CD8-positive, alpha-beta memory T cell (primary cell): ENCODE measurements at places on chromosomes 2 and 18. TPM values are rescaled to one million over a fixed set of nuclear protein-coding genes. Genes with fewer than 3 reads are reported as not detected.

- peaks cover 33% of the 10 kb centered on the region for H3K4me1 ChIP-seq
- H3K36me3 ChIP-seq, result no peaks in the 10 kb centered on the region
- no peak overlapping the region for H3K27ac ChIP-seq
- H3K4me3 ChIP-seq, result no peak overlapping the region
- DNase-seq, result no peak
- H3K27me3 ChIP-seq, result no peaks in the 10 kb centered on the region
Observed at GRCh38 chr2:31999438-31999837, 11.4 kb downstream of the MEMO1 start.

- H3K27me3 ChIP-seq, result no peaks in the 10 kb centered on the region
- DNase-seq, result no peak
- H3K4me1 ChIP-seq, result peaks cover 6% of the 10 kb centered on the region
- H3K36me3 ChIP-seq, result no peaks in the 10 kb centered on the region
- no peak overlapping the region for H3K27ac ChIP-seq
Observed at GRCh38 chr2:104889291-104889959, 35.5 kb downstream of the POU3F3 start.

DNA sequence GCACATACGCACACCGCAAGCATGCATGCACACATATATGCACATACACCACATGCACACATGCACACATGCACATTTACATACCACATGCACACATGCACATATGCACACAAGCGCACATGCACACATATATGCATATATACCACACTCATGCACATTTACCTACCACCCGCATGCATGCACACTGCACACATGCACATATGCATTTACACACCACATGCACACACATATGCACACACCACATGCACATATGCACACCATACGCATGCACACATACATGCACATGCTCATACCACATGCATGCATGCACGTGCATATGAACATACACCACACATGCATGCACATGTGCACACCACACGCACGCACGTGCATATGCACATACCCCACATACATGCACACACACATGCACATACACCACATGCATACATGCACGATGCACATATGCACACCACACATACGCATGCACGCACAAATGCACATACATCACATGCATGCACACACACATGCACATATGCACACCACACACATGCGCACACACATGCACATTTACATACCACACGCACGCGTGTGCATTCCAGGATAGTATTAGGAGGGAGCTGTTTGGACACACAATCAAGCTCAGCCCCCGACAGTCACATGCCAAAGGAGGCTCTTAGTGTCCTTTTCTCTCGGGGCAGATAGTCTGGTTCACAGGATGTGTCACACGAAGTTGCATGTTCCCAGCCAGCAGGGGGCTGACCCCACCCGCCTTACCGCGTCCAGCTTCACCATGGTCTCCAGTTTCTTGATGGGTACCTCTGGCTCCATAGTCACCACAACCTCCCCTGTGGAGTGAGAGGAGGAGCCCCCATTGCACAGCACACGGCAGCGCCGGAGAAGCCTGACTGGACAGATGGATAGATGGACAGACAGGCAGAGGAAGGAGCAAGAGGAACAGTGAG, 5.9 kb downstream of the OTOF start:
- no peak for DNase-seq
- H3K27me3 ChIP-seq, result no peaks in the 10 kb centered on the region
- no peak overlapping the region for H3K27ac ChIP-seq
- no peak overlapping the region for H3K4me3 ChIP-seq
- no peaks in the 10 kb centered on the region for H3K4me1 ChIP-seq
- H3K36me3 ChIP-seq, result no peaks in the 10 kb centered on the region

DNA sequence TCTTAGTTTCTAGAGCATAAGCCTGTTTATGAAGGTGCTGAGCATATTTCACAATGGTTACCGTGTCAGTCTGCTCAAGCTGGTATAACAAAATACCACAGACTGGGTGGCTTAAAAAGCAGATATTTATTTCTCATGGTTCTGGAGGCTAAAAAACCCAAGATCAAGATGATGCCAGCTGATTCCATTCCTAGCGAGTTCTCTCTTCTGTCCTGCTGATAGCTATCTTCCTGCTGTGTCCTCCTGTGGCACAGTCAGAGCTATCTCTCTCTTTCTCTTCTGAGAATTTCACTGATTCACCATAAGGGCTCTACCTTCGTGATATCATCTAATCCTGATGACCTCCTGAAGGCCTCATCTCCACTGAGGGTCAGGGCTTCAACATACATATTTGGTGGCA, 273.0 kb downstream of the CDH2 start:
- H3K36me3 ChIP-seq, result no peaks in the 10 kb centered on the region
- H3K27ac ChIP-seq, result no peak overlapping the region
- H3K4me3 ChIP-seq, result no peak overlapping the region
- H3K27me3 ChIP-seq, result no peaks in the 10 kb centered on the region

DNA sequence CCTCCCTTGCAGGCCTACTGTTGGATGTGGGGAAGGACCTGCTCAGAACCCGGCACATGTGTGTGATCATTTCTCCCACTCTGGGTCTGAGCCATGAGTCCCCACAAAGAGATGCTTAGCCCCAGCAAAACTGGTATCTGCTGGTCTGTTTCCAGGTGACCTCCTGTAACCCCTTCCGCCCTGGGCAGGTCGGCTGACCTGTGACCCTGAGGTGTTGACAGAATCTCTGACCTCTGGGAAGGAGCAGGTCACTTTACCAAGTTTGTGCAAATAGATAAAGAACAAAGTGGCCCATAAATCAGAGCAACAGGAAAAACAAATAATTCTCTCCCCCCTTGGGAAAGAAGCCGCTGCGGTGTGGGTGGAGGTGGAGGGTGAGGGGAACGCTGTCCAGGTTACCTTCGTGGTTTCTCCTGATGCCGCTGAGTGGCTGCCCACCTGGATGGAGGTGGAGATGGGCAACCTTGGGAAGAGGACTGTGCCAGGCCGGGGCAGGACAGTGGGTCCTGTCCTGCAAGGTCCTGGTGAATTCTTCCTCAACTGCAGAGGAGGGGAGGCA, 174.0 kb upstream of the MYCN start:
- no peak for DNase-seq
- H3K27ac ChIP-seq, result no peak overlapping the region
- no peaks in the 10 kb centered on the region for H3K36me3 ChIP-seq
- H3K27me3 ChIP-seq, result no peaks in the 10 kb centered on the region
- H3K4me1 ChIP-seq, result no peaks in the 10 kb centered on the region

- no peak overlapping the region for H3K4me3 ChIP-seq
- no peak overlapping the region for H3K27ac ChIP-seq
- H3K4me1 ChIP-seq, result no peaks in the 10 kb centered on the region
- H3K36me3 ChIP-seq, result no peaks in the 10 kb centered on the region
- no peaks in the 10 kb centered on the region for H3K27me3 ChIP-seq
Observed at GRCh38 chr2:176234940-176235339, 34.3 kb upstream of the MTX2 start.

- no peaks in the 10 kb centered on the region for H3K4me1 ChIP-seq
- H3K27ac ChIP-seq, result no peak overlapping the region
- H3K27me3 ChIP-seq, result no peaks in the 10 kb centered on the region
- DNase-seq, result no peak
Observed at GRCh38 chr2:112301171-112301584, 25.8 kb downstream of the ZC3H6 start.

DNA sequence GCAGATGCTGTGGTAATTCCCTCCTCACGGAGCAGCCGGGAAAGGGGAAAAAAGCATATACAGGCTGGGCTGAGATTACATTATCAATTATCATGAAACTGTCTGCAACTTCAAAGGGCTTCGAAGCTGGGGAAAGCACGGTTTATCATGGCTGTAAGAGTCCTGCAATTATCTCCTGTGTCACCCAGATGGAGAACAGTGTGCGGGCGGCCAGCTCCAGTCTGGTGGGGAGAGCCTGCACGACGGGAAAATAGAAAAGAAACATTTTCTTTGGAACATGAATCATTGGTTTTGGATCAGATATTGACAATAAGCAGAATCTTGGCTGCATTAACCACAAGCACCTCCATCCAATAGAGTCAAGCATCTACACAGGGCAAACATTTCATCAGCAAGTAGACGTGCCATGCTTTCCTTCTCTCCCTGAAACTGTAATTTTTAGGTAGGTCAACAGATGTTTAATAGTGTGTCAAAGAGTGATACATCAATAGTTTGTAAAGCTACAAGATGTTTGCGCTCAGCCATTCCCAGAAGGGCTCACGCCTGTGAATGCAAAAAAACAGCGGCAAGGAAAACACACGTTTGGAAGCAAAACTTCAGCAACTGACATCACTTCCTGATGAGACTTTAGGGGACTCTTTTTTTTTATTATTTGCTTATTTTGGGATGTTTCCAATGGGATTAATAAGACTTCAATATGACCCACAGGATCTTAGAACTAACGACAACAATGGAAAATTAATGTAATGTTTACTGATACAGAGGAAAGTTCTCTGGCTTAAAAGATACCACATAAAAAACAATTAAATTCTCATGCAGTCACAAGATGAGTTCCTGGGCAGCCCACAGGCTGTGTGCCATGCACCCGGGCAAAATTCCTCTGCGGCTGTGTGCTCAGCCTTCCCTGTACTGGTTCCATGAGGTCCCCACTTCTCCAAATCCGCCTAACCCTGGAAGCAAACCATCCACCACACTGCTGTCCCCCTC, 111.0 kb upstream of the SALL3 start:
- no peaks in the 10 kb centered on the region for H3K4me1 ChIP-seq
- H3K27me3 ChIP-seq, result no peaks in the 10 kb centered on the region
- no peaks in the 10 kb centered on the region for H3K36me3 ChIP-seq
- no peak overlapping the region for H3K4me3 ChIP-seq

SLC5A7 gene
- not detected for total RNA-seq

DNA sequence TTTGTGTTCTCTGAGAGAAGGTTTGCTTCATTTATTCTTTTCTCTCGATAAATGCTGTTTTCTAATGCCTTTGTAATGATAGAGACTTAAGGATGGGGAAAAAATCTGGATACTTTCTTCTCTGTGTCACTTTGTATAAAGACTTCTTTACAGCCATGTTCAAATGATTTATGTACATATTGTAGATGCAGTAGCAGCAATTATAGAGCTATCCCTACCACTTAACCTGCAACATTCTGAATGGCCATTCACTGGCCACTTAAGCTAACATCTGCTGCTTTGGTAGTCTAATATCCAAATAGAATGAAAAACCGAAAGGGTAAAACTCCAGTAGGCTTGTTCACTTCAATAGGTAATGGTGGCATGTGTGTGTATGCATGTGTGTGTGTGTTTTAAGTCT, 97.8 kb downstream of the CSRNP3 start:
- H3K4me3 ChIP-seq, result no peak overlapping the region
- DNase-seq, result no peak
- H3K27me3 ChIP-seq, result no peaks in the 10 kb centered on the region
- H3K27ac ChIP-seq, result no peak overlapping the region
- H3K4me1 ChIP-seq, result no peaks in the 10 kb centered on the region

- H3K27ac ChIP-seq, result no peak overlapping the region
- no peaks in the 10 kb centered on the region for H3K4me1 ChIP-seq
- H3K36me3 ChIP-seq, result no peaks in the 10 kb centered on the region
- H3K4me3 ChIP-seq, result no peak overlapping the region
- no peaks in the 10 kb centered on the region for H3K27me3 ChIP-seq
- no peak for DNase-seq
Observed at GRCh38 chr2:89819809-89820208, 1128.3 kb downstream of the RPIA start.

- H3K27me3 ChIP-seq, result no peaks in the 10 kb centered on the region
- DNase-seq, result no peak
- no peak overlapping the region for H3K4me3 ChIP-seq
- H3K36me3 ChIP-seq, result no peaks in the 10 kb centered on the region
Observed at GRCh38 chr2:187924293-187924692, 367.4 kb upstream of the GULP1 start.

FABP1 gene
- not detected for total RNA-seq

- no peak for DNase-seq
- no peak overlapping the region for H3K27ac ChIP-seq
- H3K36me3 ChIP-seq, result no peaks in the 10 kb centered on the region
- peaks cover 84% of the 10 kb centered on the region for H3K4me1 ChIP-seq
Observed at GRCh38 chr2:105814291-105814940, 69.7 kb downstream of the NCK2 start.

GRCh38 chr18:54551590-54551989, 39.5 kb upstream of the DYNAP start:
- no peak for DNase-seq
- no peak overlapping the region for H3K27ac ChIP-seq
- H3K4me3 ChIP-seq, result no peak overlapping the region
- no peaks in the 10 kb centered on the region for H3K4me1 ChIP-seq

GRCh38 chr2:5022061-5022460, 670.1 kb upstream of the SOX11 start:
- H3K4me1 ChIP-seq, result no peaks in the 10 kb centered on the region
- no peak overlapping the region for H3K4me3 ChIP-seq
- H3K36me3 ChIP-seq, result no peaks in the 10 kb centered on the region

FAM161A gene
- 5.8 TPM for total RNA-seq

DNA sequence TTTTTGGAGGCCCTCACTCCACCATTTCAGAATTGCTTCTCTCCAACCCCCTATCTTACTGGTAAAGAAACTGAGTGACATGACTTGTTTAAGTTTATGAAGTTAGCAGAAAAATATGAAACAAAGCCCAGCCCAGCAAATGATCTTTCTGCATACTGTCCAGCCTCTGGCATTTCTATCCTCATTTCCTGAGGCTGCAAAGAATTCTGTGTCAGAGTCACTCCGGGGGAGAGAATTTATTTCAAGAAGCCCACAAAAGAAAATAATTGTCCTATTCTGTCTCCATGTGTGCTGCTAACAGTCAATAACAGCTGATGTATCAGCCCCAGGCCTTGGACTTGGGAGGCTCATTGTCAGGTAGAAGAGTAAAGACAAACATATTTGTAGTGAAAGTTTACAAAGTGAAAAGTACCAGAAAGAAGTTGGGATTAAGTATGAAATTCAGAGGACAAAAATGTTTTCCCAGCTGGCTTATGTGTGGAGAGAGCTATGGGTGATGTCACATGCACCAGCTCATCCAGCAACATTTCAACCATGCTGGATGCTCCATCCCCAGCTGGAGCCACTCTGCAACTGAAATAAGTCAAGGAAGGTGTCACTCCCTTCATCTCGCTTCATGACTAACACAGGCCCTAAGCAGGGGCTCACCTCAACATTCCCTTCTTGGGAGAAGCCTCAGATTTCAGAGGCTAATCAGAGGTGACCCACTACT, 42.3 kb downstream of the TRABD2A start:
- H3K36me3 ChIP-seq, result peaks cover 15% of the 10 kb centered on the region
- no peak for DNase-seq
- H3K27me3 ChIP-seq, result no peaks in the 10 kb centered on the region
- H3K27ac ChIP-seq, result no peak overlapping the region

- H3K4me1 ChIP-seq, result no peaks in the 10 kb centered on the region
- DNase-seq, result no peak
- H3K27ac ChIP-seq, result no peak overlapping the region
- no peaks in the 10 kb centered on the region for H3K36me3 ChIP-seq
Observed at GRCh38 chr2:170585067-170585466, 130.1 kb upstream of the SP5 start.
